Large intestine (tissue), 12 donors: ENCODE measurements at places on chromosomes 3 and 15. TPM values are rescaled to one million over a fixed set of nuclear protein-coding genes. Genes with fewer than 3 reads are reported as not detected.

CFAP91 gene
- 5.2 TPM for polyA plus RNA-seq

- DNase-seq = peak; percentile 12
Observed at GRCh38 chr3:116005404-116005803, 382.1 kb downstream of the GAP43 start.

DNA sequence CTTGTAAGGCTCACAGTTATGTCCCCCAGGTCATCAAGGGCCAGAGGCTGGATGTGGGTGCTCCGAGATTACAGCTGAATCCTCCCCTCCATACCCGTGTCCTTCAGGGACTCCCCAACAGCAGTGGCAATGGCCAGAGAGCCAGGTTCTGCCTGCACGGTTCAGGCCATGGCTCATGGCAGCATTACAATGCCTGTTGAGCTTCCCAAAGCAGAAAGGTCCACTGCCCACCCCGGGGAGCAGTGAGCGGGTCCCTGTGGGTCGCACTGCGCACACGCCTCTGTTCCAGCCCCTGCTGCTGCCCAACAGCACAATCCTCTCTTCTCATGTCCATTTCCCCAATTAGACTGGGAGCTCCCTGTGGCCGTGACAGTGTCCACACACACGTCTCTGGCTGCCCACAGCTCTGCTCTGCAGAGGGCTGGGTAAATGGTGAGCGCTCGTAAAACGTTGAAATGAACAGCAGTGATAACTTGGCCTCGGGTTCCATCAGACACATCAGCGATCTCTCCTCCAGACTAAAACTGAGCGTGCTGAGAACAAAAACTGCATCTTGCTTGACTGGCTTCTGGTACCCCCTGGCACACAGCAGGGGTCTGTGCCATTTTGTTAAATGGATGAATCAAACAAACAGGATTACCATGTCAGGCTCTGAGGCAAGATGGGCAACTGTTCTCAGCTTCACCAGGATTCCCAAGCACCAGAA, 80.4 kb downstream of the VGLL4 start:
- no peak for DNase-seq

- no peak for DNase-seq
Observed at GRCh38 chr3:17605032-17605431, 137.4 kb downstream of the TBC1D5 start.

CNTN3 gene
- 4.7 TPM for polyA plus RNA-seq

- DNase-seq = no peak
Observed at GRCh38 chr3:156655819-156656550, 18.4 kb upstream of the TIPARP start.

- no peak for DNase-seq
Observed at GRCh38 chr3:136277634-136278033, 27.5 kb downstream of the PCCB start.
